Stimulated activated CD8-positive, alpha-beta memory T cell treated with anti-CD3 and anti-CD28 coated beads, Interleukin-2, amount 100 ng/mL, for 48 hours (primary cell): ENCODE measurements at places on chromosomes 3 and 15.

- no peak for DNase-seq
Observed at GRCh38 chr15:69810431-69811354, 287.0 kb downstream of the TLE3 start.

DNA sequence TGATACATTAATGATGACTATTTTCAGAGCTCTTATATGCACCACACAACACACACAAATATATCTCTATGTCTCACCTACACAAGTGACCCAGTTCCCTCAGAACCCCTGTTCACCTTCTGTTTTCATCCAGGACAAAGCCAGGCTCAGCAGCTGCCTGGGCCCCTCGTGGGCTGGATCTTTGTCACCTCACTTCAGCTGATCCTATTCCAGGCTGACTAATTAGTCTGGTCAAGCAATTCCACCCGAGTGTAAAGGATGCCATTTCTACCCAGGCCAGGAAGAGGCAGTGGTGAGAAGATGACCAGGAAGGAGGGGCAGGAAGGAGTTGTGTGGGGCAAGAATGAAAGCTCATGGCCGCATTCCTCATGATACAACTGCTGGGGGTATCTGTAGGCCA, 62.3 kb downstream of the DHX30 start:
- no peak for DNase-seq

DNA sequence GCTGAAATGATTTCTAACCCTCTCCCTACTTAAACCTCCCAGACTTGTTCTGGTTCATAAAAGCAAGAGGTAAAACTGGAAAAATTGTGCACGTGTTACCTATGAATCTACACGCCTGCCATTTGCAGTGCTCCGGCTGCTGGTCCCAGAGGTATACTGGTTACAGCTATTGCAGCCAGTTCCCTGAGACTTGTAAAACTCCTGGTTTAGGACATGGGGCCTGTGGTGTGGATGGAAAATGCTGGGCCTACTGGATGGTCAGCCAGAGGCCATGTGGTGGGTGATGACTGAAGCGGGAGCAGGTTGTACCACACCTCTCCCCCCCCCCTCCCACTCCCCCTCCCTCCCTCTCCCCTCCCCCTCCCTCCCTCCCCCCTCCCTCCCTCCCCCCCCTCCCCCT, 45.0 kb downstream of the SENP2 start:
- no peak for DNase-seq

GRCh38 chr15:99435113-99435695, 130.6 kb upstream of the MEF2A start:
- DNase-seq: no peak

GRCh38 chr15:68672781-68673205, 94.0 kb downstream of the CORO2B start:
- DNase-seq: no peak

DNA sequence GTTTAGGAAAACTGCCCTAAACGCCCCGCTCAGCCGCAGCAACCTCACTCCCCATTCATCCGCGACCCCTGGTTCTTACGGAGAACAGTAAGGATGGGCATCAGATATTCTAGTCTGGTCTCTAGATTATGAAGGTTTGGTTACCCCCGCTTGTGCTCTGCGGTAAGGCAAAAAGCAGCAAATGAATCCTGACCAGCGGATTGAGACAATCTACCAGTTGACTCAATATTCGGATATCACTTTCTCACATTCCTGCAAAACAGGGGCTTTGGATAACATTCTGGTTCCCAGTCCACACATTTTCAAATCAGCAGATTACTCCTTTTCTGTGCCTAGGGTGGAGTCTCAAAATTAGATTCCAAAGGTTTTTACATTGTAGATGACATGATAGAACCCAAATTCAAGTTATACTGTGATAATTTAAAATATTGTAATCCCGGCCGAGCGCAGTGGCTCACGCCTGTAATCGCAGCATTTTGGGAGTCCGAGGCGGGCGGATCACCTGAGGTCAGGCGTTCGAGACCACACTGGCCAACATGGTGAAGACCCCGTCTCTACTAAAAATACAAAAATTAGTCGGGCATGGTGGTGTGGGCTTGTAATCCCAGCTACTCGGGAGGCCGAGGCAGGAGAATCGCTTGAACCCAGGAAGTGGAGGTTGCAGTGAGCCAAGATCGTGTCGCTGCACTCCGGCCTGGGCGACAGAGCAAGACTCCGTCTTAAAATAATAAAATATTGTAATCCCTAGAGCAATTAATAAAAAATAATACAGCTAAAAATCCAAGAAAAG, 1.1 kb upstream of the CYFIP1 start:
- no peak for DNase-seq

GRCh38 chr3:96267577-96267976, 546.8 kb upstream of the EPHA6 start:
- no peak for DNase-seq

DNA sequence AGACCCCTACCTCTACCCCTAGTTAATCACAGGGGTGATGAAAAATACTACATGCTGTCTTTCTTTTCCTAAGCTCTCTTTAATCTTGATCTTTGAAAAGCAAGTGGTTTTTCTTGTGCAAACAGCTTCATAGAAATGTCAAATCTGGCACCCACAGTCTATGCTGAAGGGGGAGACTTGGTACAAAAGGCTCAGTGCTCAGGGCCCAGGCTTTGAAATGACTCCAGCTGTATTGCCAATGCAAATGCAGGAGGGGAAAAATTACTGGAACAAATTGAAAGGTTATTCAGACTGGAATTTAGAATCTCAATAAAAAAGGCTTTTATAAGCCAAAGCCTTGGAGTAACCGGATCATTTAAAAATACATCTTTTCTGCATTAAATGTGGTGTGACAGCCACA, 223.9 kb downstream of the LRTM1 start:
- no peak for DNase-seq

DNA sequence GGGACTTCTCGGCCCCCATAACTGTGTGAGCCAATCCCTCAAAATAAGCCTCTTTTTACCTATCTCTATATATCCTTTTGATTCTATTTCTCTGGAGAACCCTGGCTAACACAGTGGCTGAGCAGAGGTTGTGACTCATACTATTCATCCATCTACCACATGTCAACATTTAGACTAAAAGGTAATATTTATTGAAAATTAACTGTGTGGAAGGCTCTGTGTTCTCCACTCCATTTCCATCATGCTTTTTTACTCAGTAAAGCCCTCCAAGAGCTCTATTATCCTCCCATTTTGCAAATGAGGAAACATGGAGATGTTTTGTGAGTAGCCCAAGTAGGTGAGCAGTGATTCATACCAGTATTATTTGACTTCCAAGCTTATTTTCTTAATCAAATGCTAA, 217.9 kb upstream of the DCBLD2 start:
- no peak for DNase-seq

GRCh38 chr3:13005301-13005700, 67.9 kb downstream of the IQSEC1 start:
- DNase-seq: no peak

- no peak for DNase-seq
Observed at GRCh38 chr3:10116138-10116460, 624 bp downstream of the BRK1 start.

- no peak for DNase-seq
Observed at GRCh38 chr3:62502315-62503300, 129.3 kb upstream of the FEZF2 start.

DNA sequence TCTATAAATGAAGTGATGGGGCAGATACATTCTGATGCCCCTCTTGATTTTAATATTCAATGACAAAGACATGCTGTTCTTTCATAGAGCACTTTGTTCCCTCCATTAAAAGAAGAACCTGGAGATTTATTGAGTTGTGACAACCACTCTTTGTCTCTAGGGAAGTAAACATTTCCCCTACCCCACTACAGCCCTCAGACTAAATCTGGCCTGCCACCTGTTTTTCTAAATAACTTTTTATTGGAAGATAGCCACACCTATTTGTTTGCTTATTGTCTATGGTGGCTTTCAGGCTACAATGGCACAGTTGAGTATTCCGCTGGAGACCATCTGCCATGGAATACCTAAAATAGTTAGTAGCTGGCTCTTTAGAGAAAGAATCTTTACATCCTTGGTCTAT, 41.2 kb upstream of the ZNF385D start:
- no peak for DNase-seq

GRCh38 chr15:62858343-62858742, 184.2 kb upstream of the TPM1 start:
- no peak for DNase-seq

DNA sequence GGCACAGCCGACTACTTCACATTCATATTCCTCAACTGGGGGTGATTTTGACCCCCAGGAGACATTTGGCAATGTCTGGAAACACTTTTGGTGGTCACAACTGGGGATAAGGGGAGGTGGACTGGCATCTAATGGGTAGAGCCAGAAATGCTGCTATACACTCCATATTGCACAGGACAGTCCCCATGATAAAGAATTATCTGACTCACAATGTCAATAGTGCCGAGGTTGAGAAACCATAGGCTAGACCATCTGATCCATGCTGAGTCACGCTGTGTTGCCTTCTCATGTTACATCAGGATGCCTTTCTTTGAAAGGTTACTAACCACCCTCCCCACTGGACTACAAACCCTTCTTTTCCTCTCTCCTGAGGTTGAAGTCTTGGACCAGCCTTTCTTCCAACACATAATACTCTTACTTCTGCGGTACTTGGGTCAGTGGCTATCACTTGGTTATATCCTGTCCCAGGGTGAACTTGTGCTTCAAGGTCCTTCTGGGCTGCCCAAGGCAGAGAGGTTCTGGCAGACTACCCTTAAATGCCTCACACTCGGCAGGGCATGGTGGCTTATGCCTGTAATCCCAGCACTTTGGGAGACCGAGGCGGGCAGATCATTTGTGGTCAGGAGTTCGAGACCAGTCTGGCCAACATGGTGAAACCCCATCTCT, 68.8 kb downstream of the CTNNB1 start:
- no peak for DNase-seq

- no peak for DNase-seq
Observed at GRCh38 chr15:23472678-23473077, 25.6 kb upstream of the GOLGA6L2 start.

DNA sequence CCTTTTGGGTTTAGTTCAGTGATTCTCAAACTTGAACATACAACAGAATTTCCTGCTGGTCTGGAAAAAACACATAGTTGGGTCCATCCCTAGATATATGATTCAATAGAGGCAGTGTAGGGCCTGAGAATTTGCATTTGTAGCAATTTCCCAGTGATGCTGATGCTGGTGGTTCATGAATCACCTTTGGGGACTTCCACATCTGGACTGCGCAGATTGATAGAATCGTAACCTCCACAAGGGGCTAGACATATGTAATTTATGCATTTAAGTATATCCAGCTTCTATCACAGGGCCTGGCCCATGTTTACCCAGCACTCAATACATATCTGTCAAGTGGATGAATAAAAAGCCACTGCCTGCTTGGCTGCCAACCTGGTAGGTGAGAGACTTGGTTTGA, 33.8 kb upstream of the SUCLG2 start:
- DNase-seq: no peak

- no peak for DNase-seq
Observed at GRCh38 chr15:47565949-47566348, 151.4 kb upstream of the SEMA6D start.

DNA sequence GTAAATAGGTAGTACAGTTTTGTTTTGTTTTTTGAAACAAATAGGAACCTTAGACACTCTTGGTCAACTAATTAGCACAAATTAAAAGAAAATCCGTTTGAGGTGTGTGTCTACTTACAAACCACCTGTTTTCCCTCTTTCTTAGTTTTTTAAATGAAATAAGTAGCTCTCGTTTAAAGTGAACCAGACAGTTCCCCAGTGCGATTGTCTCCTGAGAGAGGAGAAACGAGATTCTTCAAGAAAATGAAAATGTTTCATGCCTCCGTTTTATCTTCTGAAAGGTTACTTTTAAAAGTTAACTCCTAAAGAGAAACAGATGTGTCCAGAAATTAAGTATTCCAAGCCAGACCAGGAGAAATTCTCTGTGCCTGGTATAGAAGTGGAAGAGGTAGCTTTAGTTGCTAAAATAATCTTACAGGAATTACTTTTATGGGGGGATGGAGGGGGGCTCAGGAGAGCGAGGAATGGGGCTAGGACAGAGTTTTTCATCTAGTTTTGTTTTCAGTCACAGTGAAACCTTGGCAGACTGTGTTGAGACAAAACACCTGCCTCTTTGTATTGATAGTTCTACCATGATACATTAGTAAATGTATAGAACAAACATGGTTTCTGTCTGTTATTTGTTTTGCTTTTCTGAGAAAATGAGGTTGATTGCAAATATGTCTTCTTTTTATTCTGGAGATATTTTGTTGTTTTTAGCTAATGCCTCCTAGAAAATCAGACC, 155.1 kb upstream of the CNTN4 start:
- no peak for DNase-seq

- DNase-seq: no peak
Observed at GRCh38 chr15:33730815-33731214, 237.5 kb upstream of the CHRM5 start.

DNA sequence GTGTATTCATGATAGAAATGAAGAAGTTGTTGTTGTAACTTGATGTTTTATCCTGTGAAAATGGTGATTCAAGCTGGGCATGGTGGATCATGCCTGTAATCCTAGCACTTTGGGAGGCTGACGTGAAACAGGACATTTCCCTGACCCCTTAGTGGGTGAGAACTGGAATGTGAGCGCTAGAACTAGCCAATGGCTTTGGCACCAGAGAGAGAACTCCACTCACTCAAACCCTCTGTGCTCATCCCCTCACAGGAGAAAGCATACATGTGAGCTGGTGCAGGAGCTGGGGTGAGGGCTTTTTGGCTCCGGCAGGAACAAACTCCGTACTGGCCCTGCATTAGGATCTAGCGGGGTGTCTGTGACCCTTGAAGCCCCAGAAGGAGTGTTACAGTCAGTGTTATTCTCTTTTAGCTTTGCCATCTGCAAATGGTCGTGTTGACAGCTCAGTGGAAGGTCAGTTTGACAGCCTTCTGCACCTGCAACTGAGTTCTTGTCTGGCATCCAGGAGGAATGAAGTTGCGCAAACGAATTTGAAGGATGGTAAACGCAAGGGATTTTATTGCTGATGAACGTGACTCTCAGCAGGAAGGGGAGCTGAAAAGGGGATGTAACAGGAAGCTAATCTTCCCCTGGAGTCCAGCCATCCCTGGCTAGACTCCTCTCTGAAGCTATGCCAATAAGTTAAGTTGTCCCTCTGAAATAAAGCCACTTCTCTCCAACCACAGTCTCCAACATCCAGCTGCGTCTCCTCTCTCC, 1016.6 kb upstream of the CADM2 start:
- no peak for DNase-seq
